ENCODE measurements at places on chromosomes 3 and 15.

DNA sequence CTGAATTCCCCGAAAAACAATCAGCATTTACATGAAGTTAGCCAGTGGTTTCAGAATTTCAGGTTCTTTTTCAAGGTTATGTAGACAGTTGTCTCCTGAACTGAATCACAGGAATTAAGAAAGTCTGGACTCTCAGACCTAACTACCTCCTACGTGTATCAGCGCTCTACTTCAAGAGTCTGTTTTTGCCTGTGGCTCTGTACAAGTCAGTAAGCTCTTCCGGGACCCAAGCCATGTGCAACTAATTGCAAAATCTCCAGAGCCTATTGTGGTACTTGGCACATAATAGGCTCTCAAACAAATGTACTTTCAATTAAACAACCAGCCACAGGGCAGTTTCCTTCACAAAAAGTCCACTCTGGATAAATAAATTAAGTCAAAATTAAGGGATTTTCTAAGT lies 414.2 kb downstream of the PDCD6IP start:
- DNase-seq = no peak

DNA sequence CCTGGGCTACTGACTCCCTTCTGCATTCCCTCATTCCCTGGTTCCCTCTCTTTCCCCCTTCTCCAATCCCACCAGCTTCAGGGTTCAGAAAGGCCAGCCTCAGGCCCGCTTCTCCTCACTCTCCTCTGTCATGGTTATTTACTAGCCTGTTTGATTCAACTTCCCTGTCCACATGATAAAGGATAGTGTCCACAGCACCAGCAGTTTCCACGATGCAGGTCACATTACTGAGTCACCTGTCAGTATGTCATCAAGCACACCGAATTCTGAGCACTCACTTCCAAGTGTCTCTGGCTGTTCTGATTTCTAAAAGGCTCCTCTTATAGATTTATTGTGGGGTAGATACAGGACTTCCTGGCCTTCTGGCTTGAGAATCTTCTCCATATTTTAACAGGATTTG lies 96.6 kb upstream of the CTNNB1 start:
- no peak for DNase-seq

DNA sequence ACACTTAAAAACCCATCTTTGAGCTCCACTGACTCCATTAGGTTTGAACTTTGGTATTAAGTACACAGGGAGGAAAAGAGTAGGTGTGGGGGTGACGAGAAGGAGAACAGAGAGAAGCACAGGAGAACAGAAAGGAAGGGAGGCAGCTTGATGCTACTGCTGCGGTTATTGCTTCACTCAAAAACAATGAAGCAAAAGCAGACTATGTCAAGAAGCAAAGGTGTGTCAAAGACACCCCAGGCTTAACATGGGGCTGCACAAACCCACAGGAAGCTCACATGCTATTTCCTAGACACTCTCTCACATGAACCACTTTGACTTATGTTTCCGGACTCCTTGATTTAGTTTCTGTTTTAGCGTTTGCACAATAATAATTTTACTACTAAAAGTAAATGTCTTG lies 961.0 kb upstream of the CFAP20DC start:
- peak; percentile 54 for DNase-seq

- no peak for DNase-seq
These were observed 238.8 kb downstream of the OPA1 start for GRCh38 chr3:193831495-193832455.

- no peak for DNase-seq
These were observed 34.4 kb downstream of the SLCO3A1 start for GRCh38 chr15:91887921-91888373.

GRCh38 chr3:116254541-116254940 lies 190.7 kb downstream of the LSAMP start:
- no peak for DNase-seq

DNA sequence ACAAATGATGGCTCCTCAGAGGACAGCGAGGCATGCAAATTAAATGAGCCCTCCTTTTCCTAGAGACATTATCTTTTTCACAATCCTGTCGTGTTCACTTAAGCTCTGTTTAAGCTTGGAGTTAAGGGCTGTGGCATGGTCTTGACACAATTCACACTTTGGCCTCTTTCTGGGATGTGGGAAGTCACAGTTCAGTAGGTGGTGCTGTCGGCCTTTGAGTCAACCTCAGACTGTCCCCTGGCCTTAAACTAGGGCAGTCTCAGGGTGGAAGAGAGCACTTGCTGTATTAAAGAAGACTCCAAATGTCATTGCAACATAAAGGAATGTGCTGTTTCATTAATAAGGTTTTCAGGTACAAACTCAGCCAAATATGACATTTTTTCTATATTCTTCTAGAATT lies 351.0 kb downstream of the MCTP2 start:
- no peak for DNase-seq

- no peak for DNase-seq
These were observed 23.2 kb downstream of the CCR9 start for GRCh38 chr3:45909542-45909941.

- no peak for DNase-seq
These were observed 89.6 kb downstream of the AAGAB start for GRCh38 chr15:67164811-67165253.

DNA sequence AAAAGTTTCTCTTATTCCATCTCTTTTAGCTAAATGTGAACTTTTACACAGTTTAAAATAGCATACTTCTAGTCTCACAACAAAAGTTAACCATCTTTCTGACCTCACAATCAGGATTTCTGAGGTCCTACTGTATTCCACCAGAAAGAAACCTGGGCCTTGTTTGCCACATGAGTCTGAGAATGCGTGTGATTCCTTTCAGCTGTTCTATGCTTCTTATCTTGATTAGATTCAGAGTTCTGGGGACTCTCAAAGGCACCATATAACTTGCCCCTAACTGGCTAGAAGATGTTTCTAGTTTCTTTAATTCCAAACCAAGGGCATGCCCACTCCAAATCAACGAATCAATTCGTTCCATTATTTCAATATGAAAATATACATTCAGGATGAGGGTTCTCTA lies 131.1 kb downstream of the ATP8B4 start:
- DNase-seq = no peak

DNA sequence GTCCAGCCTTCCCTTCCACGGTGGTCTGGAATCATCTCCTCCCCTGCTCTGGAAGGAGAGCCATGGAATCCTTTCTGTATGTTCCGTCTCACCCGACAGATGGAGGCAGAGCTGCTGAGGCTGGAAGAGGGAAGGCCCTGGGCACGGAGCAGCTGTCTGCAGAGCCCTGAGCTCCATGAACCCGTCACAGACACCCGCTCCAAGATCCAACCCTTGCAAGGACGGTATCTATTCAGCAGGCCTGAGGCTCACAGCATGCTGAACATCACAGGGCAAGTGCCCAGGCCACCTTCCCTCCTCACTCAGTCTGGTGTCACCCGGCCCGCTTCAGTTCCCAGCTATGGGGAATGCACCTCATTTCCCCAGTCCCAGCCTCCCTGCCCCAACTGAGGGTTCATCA lies 103.9 kb downstream of the LRIG1 start:
- DNase-seq = no peak

DNA sequence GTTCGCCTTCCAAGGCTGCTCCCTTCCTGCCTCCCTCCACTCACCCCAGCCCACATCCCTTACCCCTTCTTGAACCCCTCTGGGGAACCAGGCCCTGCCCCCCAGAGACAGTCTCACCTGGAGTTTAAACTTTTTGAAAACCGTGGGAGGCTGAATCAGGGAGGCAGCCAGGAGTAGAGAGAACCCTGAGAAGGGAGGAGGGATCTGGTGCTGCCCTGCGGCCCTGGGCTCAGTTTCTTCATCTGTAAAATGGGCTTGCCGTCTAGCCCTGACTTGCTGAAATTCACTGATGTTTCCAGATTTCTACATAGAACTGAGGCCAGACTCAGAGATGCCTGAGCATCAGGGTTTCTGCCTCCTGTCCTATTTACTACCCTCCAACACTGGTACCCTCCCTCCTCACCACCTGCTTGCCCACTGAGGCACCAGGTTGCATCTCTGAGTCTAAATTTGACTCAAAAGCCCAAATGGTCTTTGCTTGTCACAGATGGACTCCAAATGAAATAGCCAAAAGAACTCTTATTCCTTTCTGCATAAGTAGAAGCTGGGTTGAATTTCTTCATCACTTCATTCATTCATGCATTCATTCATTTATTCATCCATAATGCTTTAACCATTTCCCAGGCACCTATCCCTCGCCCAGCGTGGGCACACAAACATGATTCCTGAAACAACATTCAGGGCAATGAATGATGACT lies 11.9 kb upstream of the STRA6 start:
- DNase-seq = no peak

- DNase-seq = no peak
These were observed 27.5 kb downstream of the PCCB start for GRCh38 chr3:136277634-136278033.

DNA sequence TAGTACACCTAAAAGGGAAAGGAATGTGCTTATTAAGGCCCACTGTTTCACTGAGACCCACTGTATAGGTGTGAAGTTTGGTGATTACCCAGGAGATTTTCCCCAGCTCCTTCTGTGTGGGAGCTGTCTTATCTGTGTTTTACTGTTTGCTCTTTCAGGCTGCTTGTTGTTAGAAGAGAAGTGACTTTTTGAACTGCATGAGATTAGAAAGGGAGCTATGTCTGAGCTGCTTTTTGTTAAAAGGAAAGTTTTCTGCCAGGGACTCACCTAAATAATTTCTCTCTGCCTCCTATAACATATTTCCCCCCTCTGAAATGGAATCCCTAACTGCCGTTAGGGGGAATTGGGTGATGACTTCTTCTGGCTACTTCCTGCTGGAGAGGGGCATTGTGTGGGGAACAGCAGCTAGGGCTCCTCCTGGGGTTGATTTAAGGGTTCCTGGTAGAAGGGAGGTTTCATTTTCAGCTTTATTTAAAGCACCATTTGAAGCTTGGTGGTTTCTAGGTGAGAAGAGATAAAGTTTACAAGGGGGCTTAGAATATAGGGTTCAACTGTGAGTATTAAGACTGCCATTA lies 77.1 kb upstream of the ATP11B start:
- DNase-seq = no peak

- no peak for DNase-seq
These were observed 341.2 kb upstream of the C2CD4B start for GRCh38 chr15:62506217-62506805.

GRCh38 chr3:32685543-32686185 lies 676 bp downstream of the CNOT10 start:
- DNase-seq = no peak

GRCh38 chr3:32217339-32217738 lies 21.1 kb upstream of the CMTM8 start:
- DNase-seq = no peak

DNA sequence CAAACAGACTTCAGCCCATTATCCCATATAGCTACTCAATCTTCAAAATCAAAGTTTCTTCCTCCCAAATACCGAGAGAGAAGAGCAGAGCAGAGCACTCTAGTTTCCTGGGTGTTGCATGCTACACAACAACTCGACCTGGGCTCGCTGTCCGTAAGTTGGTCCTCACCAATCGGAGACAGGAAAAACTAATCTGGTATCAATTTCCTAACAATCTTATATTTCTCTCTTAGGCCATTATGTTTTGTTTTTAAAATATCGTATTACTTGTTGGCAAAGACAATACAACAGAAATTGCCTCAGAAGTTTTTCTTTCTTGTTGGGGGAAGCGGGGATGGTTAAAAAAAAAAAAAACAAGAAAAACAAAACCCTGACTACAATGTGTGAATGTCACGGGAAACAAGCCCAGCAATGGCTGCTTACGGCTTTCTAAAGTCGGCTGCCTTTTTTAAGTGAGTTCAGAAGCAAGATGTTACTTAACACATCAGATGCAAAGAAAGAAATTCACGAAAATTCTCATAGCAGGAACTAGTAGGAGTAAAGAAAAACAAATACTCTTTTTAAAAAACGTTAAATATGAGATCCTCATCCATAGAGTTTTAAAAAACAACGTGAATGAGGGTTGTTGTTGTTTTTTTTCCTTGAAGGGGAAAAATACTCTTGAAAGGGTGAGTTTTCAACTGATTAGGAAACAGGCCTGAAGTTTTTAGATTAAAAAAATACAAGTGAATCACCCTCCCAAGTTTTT lies 1.9 kb downstream of the VGLL4 start:
- DNase-seq = no peak

DNA sequence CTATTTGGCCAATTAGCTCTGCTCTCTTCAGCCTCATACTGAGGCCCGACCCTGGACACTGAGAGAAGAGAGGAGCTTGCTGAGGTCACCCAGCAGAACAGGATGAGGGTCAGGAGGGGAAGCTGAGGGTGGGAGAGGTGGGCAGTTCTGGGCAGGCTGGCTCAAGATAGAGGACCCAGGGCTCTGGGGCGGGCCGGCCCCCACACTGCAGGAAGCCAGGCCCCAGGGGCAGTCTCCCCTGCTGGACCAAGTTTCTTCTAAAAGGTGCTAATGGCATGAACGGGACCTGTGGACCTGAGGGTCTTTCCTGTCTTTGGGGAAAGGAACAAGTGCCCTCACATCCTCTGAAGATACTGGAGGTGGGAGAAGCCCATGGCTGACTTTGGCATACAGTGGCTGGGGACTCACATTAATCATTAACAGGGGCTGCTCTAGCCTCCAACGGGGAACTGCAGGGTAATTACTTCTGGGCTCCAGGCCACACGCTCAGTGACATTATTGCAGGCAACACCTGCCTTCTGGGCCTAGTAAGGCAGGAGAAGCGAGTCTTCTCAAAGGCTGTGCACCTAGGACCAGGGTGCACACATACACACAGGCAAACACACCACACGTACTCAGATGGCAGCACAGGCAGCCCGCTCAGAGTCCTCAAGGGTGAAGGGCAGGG lies 10.6 kb downstream of the HCN4 start:
- DNase-seq = no peak

- DNase-seq = no peak
These were observed 2.8 kb downstream of the FURIN start for GRCh38 chr15:90871139-90871715.

DNA sequence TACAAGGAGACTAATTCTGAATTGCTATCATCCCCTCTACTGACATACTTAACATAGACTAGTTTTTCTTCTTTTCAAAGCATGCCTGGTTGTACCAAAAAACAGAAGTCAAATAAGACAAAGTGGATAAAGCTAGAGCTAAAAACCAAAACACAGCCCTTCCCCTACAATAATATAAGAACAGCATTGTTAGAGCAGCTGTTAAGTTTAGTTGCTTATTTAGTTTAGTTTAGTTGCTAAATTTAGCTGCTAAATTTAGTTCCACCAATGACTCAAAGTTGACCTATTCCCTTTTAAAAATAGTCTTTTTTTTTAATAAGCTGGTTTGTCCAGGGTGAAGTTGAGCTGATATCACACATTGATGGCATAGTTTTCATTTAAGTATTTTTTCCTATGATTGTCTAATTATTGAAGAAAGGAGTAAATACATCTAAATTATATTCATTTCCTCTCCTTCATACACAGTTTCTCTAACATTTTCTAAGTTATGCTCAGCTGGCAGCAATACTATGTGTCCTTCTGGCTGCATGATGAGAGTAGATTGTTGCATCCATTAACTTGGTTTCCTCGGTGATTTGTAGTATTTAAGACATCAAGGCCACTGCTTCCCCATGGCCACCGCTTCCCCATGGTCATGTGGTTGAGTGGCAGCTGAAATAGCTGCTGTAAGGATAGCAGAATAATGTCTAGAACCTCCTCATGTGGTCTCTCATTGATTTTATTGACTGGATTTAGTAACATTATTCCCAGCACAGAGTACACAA lies 718.6 kb upstream of the NECTIN3 start:
- no peak for DNase-seq

All from activated CD4-positive, alpha-beta T cell treated with anti-CD3 and anti-CD28 coated beads for 4 hours (primary cell).